ENCODE measurements at places on chromosomes 2 and 18.

GRCh38 chr2:165017966-165018596 is 62.8 kb upstream of the SLC38A11 start:
- peak; percentile 63 for DNase-seq

DNA sequence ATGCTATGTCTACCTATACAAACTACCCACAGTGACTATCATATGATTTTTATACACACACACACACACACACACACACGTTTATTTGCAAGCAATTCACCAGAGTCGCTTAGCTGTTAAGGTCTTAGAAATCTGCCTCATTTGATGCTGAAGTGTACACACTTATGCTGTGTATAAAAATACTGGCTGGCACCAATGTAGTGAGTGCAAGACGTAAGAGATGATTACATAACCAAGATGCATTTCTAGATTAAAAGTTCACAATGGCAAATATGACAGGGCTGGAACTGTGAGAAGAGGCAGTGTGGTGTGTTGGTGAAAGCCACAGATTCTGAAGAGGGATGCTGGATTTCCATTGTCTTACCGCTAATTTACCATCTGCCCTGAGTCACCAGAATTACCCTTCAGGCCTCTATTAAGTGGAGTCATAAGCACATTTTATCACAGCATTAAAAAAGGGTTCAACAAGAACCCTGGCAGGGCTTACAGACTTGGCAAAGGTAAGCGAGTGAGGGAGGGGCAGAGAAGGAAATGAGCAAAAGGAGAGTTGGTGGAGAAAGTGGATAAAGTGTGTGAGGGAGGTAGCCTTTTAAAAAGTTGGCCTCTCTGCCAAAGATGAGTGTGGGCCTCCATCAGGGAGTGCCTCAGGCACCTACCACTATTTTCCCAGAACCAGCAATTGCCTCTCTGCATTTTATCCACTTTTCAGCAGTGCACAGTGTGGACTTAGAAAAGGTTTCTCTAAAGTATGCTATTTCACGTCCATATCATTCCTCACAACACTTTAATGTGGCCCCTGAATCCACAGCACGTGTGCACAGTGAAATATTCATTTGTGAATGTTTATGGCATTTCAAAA is 21.5 kb downstream of the MEIS1 start:
- DNase-seq: no peak

GRCh38 chr18:8314124-8314523 is 295.1 kb upstream of the RAB12 start:
- no peak for DNase-seq

- no peak for DNase-seq
These were observed 109.0 kb downstream of the SETBP1 start for GRCh38 chr18:44789710-44790109.

DNA sequence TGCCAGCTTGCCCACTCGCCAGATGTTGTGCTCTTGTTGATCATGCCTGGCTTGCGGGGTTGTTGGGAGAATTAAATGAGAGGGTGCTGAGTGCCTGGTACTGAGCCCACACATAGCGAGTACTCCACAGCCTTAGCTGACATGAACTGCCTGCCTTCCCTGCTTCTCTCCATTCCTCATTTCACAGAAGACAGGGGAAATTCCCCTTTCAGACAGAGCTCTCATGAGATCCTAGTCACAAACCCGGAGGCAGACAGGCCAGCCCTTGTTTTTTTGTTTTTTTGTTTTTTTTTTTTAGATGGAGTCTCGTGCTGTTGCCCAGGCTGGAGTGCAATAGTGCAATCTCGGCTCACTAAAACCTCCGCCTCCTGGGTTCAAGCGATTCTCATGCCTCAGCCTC is 17.1 kb upstream of the DNMT3A start:
- DNase-seq: no peak

DNA sequence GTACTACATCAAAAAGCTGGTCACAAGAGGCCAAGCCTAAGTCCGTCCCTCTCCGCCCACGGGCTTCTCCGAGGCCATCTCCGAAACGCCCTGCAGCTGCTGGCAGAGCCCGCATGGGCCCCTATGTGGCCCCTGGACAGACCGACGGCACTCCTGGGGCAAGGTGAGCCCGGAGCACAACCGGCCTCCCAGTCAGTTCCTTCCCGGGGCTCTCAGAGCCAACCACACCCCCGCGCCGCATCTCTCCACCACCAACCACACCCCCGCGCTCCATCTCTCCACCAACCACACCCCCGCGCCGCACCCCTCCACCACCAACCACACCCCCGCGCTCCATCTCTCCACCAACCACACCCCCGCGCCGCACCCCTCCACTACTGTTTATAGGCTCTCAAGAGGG is 93.5 kb downstream of the ZNF516 start:
- DNase-seq: no peak

DNA sequence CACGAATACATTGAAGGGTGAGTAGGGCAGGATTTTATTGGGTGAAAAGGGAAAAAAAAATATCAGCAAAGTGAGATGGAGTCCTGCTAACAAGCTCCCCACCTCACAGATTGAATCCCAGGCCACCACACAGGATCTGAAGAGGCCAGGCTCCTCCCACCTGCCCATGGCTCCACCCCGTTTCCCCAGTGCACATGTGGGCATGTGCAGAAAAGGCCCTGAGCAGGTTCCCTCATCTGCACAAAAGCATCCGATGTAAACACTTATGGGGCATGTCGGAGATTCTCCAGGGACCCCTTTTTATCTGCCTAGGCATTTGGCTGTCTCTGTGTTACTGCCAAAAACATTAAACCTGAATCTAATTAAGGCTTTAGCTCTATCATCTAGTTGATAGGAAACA is 35.2 kb downstream of the SKA1 start:
- DNase-seq: no peak

- no peak for DNase-seq
These were observed 267.6 kb downstream of the CD226 start for GRCh38 chr18:69680123-69680522.

GRCh38 chr2:147499785-147500184 is 345.0 kb upstream of the ACVR2A start:
- no peak for DNase-seq

DNA sequence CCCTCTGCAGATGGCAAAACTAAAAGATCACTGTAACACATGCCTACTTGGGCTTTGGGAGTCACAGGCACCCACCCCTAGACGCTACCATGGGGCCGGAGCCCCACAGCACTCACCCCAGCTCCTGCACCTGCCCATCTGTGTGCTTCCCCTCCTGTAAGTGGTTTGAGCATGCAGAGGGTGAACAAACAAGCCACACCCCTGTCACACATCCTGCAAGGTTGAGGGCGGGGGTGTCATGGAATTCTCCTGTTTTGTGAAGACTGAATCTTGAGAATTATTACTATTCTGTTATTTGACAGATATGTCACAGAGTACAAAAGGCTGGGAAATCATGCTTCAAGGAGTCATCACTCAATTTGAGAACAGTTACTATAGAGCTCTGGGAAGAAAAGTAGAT is 60.9 kb downstream of the RFTN2 start:
- no peak for DNase-seq

- no peak for DNase-seq
These were observed 71.8 kb downstream of the TNS1 start for GRCh38 chr2:217930761-217931563.

GRCh38 chr18:11005528-11005927 is 143.8 kb downstream of the PIEZO2 start:
- no peak for DNase-seq

- peak; percentile 78 for DNase-seq
These were observed 68.9 kb downstream of the PLCL1 start for GRCh38 chr2:197873293-197873701.

- DNase-seq: peak; percentile 22
These were observed 33.5 kb downstream of the RHBDD1 start for GRCh38 chr2:226869371-226869770.
